ENCODE measurements at places on chromosomes 7 and 10.

GRCh38 chr7:17559388-17559787 is 260.9 kb downstream of the AHR start:
- DNase-seq, result no peak

GRCh38 chr7:128066858-128067257 is 35.6 kb upstream of the LRRC4 start:
- DNase-seq, result no peak

GRCh38 chr10:59623133-59624121 is 86.2 kb downstream of the SLC16A9 start:
- DNase-seq, result no peak

- DNase-seq, result no peak
Measured at GRCh38 chr7:123230603-123231002, 30.8 kb upstream of the SLC13A1 start.

DNA sequence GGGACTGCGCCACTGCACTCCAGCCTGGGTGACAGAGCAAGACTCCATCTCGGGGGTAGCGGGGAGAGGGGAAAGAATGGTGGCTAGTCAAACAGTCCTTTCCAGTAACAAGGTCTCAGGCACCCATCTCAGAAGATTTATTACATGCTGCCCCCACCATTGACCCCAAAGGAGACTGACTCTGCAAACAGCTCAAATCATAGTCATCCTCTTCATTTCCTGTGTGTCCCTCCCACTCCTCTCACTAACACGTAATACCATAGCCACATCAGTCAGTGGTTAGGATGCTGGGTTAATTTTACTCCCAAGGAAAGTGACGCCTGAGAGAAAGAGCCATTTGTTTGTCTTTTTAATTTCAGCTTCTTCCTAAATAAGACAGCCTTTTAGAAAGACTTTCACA is 56.6 kb upstream of the BET1 start:
- no peak for DNase-seq

- DNase-seq, result no peak
Measured at GRCh38 chr7:146791344-146792285, 675.0 kb downstream of the CNTNAP2 start.

DNA sequence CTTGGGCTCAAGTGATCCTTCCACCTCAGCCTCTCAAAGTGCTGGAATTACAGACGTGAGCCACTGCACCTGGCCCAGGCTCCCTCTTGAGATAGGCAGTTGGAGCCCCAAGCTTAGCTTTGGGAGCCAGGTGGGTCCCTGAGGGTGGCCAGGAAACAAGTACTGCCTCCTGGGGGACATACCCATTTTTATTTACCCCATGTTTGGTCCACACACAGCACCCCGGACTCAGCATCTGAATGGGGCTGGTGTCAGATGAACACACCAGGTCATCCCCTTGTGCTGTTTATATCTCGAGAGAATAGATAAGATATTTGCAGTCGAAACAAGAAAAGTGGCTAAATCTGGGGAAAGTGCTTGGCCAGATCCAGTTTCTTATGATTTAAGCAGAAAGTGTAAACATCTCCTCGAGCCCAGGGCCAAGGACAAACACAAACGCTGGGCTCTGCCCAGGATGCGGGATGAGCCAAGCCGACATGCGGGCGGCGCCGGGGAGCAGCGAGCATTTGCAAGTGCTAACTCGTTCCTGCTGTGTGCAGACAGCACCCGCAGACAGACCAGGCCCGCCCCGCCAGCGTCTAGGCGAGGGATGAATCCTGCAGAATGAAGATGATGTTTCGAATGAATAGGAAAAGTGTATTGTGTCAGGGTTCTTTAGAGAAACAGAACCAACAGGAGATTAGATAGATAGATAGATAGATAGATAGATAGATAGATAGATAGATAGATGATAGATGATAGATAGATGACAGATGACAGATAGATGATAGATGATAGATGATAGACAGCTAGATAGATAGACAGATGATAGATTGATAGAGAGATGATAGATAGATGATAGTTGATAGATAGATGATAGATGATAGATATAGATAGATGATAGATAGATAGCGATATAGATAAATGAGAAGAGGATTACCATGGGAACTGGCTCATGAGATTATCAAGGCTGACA is 44.4 kb upstream of the OCM2 start:
- DNase-seq, result no peak

GRCh38 chr7:50731703-50732582 is 50.8 kb downstream of the GRB10 start:
- no peak for DNase-seq

GRCh38 chr10:22803261-22803885 is 89.0 kb upstream of the PIP4K2A start:
- DNase-seq, result no peak

DNA sequence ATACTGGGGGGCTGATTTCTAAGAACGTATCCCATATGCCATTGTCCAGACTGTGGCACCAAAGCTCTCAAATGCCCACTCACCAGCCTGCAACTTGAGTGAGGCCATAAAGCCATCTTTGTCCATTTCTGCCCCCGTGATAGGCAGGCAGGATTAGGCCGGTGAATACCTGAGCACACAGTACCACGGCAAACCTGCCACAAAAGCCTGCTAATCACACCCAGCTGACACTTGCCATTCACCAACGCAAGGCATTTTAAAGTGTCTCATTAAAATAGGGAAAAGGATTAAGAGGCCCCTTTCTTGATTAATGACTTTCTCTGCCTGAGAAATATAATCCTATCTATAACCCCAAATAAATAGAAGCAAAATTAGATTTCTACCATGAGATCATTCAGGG is 111.4 kb upstream of the NANOS1 start:
- DNase-seq, result no peak

GRCh38 chr10:69064762-69065328 is 23.1 kb upstream of the SRGN start:
- no peak for DNase-seq

Data from pulmonary artery endothelial cell (primary cell).